ENCODE measurements at places on chromosomes 11 and 22. TPM values are rescaled to one million over a fixed set of nuclear protein-coding genes. Genes with fewer than 3 reads are reported as not detected.

LRRC32 gene
- total RNA-seq, result 57.8 TPM

APOBEC3H gene
- total RNA-seq, result 1.1 TPM

MYOD1 gene
- total RNA-seq, result not detected

MICAL3 gene
- total RNA-seq, result 19.0 TPM

WT1 gene
- total RNA-seq, result 0.28 TPM

FOLR1 gene
- total RNA-seq, result 0.28 TPM

OR56A4 gene
- not detected for total RNA-seq

TCN2 gene
- 7.9 TPM for total RNA-seq

FRMD8 gene
- total RNA-seq, result 58.9 TPM

ACRV1 gene
- not detected for total RNA-seq

APOA5 gene
- under 0.01 TPM for total RNA-seq

SLC6A5 gene
- not detected for total RNA-seq

APOBEC3A gene
- not detected for total RNA-seq

PIWIL4 gene
- 2.0 TPM for total RNA-seq

OSBPL5 gene
- 29.7 TPM for total RNA-seq

KCNQ1 gene
- not detected for total RNA-seq

CHADL gene
- total RNA-seq, result 0.96 TPM

APOBEC3B gene
- 13.0 TPM for total RNA-seq

SYT7 gene
- 0.19 TPM for total RNA-seq

PHLDA2 gene
- 16.1 TPM for total RNA-seq

RASSF7 gene
- 5.9 TPM for total RNA-seq

P2RY2 gene
- total RNA-seq, result 0.28 TPM

FXYD2 gene
- 0.38 TPM for total RNA-seq

CARD16 gene
- 6.5 TPM for total RNA-seq

OR2AG1 gene
- not detected for total RNA-seq

INTS4 gene
- total RNA-seq, result 41.4 TPM

LYVE1 gene
- 1.5 TPM for total RNA-seq

SCGB2A2 gene
- not detected for total RNA-seq

APOL4 gene
- 0.38 TPM for total RNA-seq

MRGPRG gene
- not detected for total RNA-seq

STK33 gene
- total RNA-seq, result 0.58 TPM

KCNJ5 gene
- under 0.01 TPM for total RNA-seq

FOSL1 gene
- 17.5 TPM for total RNA-seq

OR51B2 gene
- not detected for total RNA-seq

CRYBB2 gene
- not detected for total RNA-seq

OR52E2 gene
- total RNA-seq, result not detected

ARHGEF17 gene
- total RNA-seq, result 42.0 TPM

PRR5L gene
- 11.1 TPM for total RNA-seq

NRXN2 gene
- 7.5 TPM for total RNA-seq

ACR gene
- not detected for total RNA-seq

TPBGL gene
- 0.28 TPM for total RNA-seq

SCARF2 gene
- total RNA-seq, result 21.5 TPM

OR8D4 gene
- total RNA-seq, result not detected

GUCY1A2 gene
- 2.5 TPM for total RNA-seq

C11orf97 gene
- total RNA-seq, result not detected

MMP3 gene
- total RNA-seq, result 0.19 TPM

MMP7 gene
- 3.3 TPM for total RNA-seq

TRIM6 gene
- total RNA-seq, result 5.2 TPM

KCTD14 gene
- 0.56 TPM for total RNA-seq

JAM3 gene
- total RNA-seq, result 118 TPM

OR51A4 gene
- total RNA-seq, result not detected

CYB5R3 gene
- total RNA-seq, result 66.5 TPM

FERMT3 gene
- 9.6 TPM for total RNA-seq

ADAMTS15 gene
- total RNA-seq, result 13.5 TPM

GLYATL2 gene
- total RNA-seq, result 0.19 TPM

KREMEN1 gene
- 1.3 TPM for total RNA-seq

MUC2 gene
- total RNA-seq, result not detected

RRM1 gene
- 68.8 TPM for total RNA-seq

Measured in regular cardiac myocyte (primary cell).